Panc1 (cell line): ENCODE measurements at places on chromosomes 12 and 14.

- no peak for DNase-seq
Observed at GRCh38 chr12:128783129-128783574, 40.6 kb downstream of the SLC15A4 start.

GRCh38 chr12:12613344-12613743, 1.7 kb downstream of the CREBL2 start:
- DNase-seq, result no peak

DNA sequence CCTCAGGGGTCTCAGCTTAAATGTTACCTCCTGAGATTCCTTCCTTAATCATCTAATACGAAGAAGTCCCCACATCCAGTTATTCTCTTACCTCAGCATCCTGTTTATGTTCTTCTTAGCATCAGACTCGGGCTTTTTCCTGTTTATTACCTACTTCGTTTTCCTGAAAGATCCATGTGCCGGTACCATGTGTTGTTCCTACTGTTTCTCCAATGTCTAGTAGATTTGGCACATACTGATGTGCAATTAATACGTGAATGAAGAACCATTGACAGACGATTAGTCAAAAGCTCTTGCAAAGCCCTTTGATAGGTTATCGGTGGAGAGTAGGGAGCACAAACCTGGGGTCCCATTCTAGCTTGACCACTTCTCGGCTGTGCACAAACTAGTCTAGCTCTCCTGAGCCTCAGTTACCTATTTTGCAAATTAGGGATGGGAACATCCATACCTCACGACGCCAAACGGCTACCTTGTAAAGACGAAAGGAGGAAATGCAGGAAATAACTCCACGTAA, 735 bp upstream of the MAPKAPK5 start:
- DNase-seq, result peak; percentile 2

DNA sequence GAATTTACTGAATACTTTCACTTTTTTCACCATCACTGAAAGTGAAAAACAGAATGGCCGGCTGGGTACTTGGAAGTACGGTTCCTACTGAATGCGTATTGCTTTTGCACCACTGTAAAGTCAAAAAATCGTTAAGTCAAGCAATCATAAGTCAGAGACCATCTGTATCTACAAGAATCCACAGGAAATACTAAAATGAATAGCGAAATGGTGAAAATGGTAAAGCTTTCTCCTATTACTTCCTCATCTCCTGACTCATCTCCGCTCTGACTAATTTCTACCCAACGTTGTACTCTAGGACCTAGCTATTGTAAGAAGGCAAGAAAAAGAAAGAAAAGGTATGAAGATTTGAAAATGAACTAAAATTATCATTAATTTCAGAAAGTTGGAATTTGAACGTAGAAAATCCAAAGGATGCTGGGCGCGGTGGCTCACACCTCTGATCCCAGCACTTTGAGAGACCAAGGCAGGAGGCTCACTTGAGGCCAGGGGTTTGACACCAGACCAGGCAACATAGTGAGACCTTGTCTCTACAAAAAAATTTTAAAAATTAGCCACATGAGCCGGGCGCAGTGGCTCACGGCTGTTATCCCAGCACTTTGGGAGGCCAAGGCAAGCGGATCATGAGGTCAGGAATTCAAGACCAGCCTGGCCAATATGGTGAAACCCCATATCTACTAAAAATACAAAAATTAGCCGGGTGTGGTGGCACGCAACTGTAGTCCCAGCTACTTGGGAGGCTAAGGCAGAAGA, 5.3 kb upstream of the CDCA4 start:
- DNase-seq, result no peak

- DNase-seq, result no peak
Observed at GRCh38 chr14:75514673-75515628, 7.3 kb upstream of the BATF start.

- DNase-seq, result no peak
Observed at GRCh38 chr12:10663869-10664268, 10.0 kb downstream of the STYK1 start.

DNA sequence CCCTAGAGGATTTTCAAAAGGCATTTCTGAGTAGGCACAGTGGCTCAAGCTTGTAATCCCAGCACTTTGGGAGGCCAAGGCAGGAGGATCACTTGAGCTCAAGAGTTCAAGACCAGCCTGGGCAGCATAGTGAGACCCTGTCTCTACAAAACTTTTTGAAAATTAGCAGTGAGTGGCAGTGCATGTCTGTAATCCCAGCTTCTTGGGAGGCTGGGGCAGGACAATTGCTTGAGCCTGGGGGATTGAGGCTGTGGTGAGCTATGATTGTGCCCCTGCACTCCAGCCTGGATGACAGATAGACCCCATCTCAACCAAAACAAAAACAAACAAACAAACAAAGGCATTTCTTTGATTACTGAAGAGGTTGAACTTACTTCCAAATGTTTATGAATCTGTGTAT, 201.4 kb downstream of the KIF26A start:
- DNase-seq, result no peak

GRCh38 chr14:105838591-105839424, 312.4 kb downstream of the TMEM121 start:
- no peak for DNase-seq

DNA sequence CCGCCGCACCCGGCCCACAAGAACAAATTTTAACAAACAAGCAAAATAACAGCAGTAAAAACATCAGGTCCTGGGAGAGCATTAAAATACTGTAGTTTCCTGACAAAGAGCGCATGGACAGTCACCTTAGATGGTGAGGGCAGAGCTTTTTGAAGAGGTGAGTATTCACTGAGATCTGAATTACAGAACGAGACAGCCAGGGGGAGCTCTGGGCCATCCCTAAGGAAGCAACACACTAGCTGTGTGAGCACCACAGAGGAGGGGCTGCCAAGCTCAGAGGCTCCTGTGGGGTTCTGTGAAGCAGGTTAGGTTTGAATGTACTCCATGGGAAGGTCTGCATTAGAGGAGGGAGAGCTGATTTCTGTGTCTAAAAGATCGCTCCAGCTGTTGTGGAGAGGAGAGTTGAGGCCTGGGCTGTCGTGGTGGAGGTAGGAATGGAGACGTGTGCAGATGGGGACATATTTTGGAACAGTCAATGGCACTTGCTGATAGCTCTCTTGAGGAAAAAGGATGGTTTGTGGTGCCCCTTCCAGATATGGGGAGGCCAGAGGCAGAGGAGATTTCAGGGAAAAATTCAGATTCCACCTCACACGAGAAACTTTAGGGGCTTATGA, 72.9 kb downstream of the TRAFD1 start:
- peak; percentile 10 for DNase-seq
